ENCODE measurements at places on chromosomes 4 and X.

DNA sequence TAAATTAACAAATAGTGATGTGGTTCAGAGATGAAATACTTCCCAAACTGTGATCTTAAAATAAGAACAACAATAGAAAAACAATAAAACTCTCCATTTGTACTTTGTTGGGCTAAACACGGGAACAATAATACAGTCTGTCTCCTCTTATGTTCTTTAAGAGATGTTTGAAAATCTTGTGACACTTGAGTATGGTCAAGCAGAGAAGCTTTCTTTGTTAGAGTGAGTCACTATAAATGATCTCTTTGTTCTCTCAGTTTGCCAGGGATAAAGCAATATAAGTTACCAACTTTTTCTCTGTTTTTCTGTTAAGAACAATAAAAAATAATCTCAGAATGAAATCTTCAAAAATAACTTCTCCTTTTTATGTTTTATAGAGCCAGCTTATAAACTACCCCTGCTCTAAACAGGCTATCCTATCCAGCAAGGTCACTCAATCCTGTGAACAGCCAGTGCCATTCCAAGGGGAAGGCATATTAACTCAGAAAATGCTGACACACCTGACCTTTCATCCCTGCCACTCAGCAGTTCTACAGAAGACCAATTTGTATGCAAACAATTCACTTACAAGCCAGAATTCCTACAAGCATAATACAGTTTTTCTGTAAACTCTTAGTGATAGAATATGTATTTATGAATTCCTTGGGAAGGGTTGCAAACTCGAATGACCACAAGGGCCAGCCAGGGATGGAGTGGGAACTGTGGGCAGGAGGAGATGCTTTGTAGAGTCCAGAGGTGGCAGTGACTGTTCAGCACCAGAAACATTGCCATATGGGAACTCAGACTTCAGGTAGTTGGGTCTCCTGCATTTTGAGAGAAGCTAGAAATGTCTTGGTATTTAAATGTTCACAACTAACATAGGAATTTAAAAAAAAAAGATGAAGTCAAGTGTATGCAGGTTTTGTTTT, 52.2 kb downstream of the AFM start:
- no peak for DNase-seq

GRCh38 chrX:100871594-100872560, 2.3 kb downstream of the NOX1 start:
- no peak for DNase-seq

DNA sequence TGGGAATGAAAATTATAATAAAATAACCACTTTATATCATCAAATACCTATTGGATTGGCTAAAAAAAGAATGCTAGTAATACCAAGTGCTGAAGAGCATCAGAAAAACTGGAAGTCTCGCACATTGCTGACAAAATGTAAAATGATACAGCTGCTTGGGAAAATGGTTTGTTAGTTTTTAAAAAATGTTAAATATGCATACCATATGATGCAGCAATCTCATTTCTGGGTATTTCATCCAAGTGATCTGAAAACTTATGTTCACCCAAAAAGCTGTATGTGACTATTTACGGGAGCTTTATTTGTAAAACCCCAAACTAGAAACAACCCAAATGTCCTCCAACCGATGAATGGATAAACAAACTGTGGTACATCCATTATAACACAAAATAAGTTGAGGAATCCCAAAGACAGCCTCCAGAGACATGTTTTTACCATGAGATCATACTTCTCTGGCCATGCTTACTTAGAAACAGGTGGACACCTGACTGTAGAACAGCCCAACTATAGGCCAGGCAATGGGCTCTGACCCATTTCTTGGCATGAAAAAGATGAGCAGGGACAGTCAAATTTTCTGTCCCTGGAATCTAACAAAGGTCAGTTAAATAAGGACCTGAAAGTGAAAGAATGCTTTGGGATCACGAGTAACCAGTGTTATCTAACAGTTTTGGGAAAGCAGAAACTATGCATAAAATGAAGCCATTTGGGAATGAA, 47.5 kb upstream of the FAM120C start:
- DNase-seq, result no peak

DNA sequence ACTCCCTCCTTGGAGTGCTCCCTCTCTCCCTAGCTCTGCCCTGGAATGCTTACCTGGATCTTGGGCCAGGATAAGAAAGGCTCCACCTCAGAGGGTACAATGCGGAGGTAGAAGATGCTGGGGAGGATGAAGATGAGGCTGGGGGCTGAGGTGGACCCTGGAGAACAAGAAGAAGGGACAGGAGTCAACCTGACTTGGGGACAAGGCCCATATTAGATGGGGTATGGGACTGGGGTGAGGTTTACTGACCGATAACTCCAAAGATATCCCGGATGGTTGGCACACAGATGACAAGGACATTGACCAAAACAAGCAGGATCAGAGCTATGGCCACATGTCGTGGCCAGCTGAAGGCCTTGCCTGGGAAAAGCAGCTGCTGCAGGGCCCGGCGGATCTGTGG, 10.6 kb downstream of the SLC38A5 start:
- DNase-seq, result no peak

DNA sequence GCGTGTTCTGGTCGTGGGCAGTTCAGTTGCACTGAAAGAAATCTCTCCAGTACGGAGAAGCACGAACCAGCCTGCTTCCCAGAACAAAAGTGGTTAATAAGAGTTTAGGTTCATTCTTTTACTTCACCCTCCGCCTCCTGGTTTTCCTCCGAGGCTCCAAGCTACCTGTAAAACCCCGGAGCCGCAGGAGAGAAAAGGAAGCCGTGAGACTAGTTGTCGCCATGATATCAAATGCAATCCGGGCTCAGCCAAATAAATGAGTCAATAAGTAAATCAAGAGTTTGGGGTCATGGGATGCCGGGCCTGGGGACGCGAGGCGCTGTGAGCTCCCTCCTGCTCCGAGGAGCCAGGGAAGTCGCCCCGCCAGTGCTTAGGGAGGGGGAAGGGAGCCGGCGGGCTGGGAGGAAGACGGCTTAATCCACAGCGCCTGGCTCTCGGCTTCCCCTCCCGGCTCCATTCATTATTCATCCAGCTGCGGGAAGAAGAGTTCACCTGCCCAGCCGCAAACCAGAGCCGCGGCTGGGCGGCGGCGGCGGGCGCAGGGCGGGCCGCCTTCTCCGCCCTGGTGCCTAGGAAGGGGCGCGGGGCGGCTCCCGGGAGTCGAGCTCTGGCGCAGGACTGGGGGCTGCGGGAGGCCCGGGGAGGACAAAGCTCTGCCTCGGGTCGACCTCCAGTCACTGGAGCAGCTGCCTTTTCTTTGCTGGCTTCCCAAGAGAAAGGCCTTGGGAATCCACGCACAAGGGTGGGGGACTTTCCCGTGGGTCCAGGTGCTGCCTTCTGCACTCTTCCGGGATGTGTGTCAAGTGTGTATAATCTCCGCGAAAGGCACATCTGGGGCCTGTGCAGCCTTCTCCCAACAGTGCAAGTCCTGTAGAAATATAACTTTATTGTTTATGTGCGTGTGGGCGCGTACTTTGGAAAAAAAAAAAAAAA, 1.7 kb downstream of the FRAS1 start:
- DNase-seq, result no peak
